ENCODE measurements at places on chromosomes 3 and 15.

DNA sequence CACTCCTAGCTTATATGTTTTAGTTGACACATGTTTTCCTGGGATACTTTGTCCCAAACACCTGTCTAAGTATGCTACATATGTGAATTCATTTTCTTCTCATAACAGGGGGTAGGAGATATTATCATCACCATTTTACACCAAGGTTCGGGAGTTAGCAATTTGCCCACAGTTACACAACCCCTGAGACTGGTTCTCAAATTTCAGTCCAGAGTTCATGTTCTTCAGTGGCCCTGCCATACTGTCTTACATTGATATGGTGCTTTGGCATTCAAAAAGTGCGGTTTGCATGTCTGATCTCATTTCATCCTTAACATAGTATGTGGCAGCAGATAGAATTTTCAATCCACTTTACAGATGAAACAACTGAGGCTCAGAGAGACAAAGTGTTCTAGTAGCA, 38.4 kb downstream of the ROBO2 start:
- no peak for DNase-seq

DNA sequence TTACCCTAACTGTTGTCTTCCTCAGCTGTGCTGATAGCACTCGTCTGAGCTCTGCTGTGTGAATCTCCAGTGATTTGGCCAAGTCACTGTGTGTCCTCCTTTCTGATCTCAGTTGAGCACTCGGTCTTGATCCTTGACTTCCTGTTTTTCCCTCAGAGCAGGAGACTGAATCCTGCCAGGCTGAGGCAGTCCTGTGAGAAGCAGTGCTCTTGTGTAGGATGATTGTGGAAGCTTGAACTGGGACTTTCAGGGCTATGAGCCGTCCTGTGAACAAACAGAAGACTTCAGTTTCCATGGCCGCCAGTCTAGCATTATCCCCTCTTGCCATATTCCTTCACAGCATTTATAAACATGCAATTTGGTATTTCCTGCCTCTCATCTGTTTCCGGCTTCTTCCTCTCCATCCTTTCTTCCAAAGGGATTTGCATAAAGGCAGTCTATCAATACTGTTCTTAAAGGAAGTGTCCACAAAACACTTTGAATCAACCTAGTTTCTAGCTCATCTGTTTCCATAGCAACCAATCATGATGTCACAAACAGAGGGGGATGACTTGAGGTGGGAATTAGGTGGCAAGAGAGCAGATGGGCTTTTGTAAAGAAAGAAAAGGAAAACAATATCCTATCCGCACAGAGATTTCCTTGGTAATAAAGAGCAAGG, 237.2 kb downstream of the AGBL1 start:
- no peak for DNase-seq

GRCh38 chr3:178851564-178851963, 220.0 kb downstream of the ZMAT3 start:
- DNase-seq, result no peak

DNA sequence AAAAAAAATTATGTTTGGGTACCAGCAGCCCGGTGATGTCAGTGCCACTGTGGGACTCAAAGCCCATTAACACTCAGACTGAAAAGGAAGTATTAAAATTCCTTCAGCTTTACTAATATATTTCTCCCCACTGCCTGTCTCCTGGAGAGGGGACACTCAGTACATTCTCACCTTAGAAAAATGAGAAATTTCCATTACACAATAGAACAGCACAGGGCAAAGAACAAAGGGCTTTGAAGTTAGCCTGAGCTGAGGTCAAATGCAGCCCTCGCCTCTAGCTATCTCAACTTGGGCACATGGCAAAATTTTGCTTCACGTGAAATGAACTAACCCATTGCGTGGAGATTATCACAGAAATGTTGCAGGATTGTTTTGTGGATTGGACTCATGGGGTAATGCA, 80.8 kb downstream of the RARB start:
- no peak for DNase-seq

DNA sequence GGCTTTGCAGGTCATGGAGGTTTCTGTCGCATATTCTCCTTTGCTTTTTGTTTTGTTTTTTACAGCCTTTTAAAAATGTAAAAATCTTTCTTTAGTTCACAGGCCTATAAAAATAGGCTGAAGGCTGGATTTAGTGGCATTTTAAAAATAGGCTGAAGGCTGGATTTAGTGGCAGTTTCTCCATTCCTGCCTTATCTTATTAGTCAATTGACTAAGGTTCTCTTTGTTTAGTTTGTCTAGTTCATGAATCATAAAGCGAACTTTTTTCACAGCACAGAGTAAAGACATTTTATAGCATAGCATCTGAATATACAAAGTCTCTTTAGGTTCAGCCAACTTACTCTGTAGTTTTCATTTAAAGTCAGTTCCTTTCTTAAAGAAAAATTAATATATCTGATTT, 31.4 kb downstream of the AP4E1 start:
- peak; percentile 40 for DNase-seq

- no peak for DNase-seq
Observed at GRCh38 chr3:123740391-123740822, 143.7 kb downstream of the MYLK start.

GRCh38 chr15:89629829-89630228, 25.4 kb downstream of the KIF7 start:
- no peak for DNase-seq

GRCh38 chr3:120200493-120201235, 84.4 kb downstream of the GPR156 start:
- no peak for DNase-seq

- DNase-seq, result no peak
Observed at GRCh38 chr3:76436894-76437293, 603.0 kb upstream of the ROBO2 start.

DNA sequence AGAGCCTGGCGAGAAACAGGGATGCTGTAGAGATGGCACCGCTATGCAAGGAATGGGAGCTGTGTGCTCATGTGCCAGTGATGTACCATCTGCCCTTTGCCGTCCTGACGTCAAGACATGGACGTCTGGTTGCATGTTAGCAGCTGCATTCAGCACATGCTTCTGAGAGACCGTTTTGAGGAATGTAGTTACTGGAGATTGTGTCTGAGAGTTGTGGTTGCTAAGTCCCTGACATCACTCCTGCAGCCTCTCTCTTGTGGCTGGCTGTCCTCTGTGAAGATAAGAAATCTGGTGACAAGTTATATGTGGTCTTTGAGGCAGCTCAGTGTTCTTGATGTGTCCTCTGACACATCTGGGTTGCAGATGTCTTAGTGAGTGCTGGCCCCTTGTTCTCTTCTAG, 165.1 kb downstream of the APBA2 start:
- DNase-seq, result no peak

DNA sequence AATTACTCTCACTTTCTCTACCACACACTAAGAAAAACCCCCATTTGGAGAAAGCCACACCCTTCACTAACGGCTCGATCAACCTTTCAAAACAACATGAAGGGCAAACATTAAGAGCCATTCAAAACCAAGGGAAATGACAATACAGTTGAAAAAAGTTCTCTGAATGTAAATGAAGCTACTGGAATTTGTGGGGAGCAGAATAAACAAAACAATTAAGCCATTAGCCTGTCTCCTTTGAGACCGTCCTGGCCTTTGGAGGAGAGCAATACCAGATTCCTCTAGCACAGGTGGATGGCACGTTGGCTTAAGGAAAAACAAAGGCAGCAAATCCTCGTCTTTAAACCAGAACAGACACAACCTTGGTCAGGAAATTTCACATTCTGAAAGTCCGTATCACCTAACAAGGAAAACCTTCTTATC, 18.7 kb downstream of the MYO1E start:
- no peak for DNase-seq

GRCh38 chr15:63042877-63043334, 359 bp downstream of the TPM1 start:
- DNase-seq, result no peak

GRCh38 chr15:62569460-62570404, 404.6 kb upstream of the C2CD4B start:
- peak; percentile 1 for DNase-seq

GRCh38 chr15:37929238-37929637, 5.2 kb upstream of the TMCO5A start:
- DNase-seq, result no peak

DNA sequence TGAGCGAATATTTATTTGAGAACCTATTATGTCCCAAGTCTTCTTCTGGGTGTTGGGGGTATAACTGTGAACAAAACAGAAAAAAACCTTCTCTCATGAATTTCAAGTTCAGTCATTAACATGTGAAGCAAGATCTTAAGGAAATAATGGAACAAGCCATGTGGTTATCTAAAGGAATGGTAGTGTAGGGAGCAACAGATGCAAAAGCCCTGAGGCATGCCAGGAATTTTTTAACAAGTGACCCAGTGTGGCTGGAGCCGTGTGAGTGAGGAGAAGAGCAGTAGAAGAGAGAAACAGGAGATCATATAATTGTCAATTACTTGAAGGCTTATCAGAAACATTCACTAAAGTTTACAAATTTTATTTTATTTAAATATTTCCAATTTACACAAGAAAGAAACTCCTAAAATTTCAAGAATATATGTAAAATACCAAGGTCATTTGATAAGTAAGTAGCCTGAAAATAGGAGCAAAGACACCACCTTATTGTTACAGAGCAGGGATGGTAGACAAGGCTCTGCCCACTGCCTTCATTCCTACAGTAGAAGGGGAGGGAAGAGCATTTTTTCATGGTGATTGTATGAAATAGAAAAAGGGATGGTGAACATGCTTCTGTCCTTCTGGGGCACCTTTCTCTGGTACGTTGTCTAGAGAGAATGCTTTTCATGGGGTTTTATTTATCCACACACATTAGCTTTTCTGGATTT, 345.1 kb downstream of the PLOD2 start:
- DNase-seq, result peak; percentile 55

DNA sequence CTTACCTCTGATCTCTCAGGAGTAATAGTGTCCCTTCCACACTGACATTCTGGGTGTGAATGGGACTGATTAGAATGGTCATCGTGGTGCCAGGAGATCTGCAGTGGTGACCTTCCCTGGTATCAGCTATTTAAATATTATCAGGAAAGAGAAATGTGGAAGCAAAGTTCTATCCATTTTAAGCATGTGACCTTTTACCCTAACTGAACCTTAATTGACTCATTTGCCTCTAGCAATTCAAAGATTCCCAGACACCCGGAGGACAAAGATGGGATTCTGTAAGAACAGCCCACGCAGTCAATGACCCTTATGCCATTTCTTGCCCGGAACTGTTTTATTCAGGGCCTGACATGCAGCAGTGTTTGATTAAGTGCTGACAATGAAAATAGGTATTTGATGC, 10.3 kb downstream of the LIPC start:
- DNase-seq, result peak; percentile 85

DNA sequence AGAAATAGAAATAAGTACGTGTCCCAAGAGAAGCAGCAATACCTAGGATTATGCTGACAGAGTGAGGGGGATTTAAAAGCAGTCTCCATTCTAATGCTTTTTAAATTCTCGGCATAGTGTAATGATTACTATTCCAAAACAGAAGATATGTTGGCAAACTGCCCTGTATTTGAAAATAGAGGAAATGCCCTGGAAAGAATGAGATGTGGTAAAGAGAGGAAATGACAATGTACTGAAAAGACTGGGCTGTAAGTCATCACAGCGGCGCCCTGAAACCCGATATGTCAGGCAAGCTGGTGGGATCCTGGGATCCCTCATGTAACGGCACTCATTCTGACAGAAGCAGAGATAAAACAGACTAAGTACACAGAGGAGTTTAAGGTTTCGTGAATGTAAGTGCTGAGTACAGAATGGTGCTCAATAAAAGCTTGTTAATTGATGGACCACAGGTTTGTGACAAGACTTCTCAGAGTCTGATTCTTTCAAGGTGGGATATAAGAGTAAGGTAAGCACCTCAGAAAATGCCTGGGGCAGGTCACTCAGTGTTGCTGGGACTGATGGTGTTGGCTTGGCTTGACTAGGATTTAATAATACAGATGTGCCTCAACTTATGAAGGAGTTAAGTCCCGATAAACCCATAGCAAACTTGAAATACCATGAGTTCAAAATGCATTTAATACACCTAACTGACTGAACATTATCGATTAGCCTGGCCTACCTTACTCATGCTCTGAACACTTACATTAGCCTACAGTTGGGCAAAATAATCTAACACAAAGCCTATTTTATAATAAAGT, 91.4 kb downstream of the NFKBIZ start:
- peak; percentile 86 for DNase-seq

- DNase-seq, result no peak
Observed at GRCh38 chr3:123105201-123106189, 38.7 kb downstream of the PDIA5 start.

DNA sequence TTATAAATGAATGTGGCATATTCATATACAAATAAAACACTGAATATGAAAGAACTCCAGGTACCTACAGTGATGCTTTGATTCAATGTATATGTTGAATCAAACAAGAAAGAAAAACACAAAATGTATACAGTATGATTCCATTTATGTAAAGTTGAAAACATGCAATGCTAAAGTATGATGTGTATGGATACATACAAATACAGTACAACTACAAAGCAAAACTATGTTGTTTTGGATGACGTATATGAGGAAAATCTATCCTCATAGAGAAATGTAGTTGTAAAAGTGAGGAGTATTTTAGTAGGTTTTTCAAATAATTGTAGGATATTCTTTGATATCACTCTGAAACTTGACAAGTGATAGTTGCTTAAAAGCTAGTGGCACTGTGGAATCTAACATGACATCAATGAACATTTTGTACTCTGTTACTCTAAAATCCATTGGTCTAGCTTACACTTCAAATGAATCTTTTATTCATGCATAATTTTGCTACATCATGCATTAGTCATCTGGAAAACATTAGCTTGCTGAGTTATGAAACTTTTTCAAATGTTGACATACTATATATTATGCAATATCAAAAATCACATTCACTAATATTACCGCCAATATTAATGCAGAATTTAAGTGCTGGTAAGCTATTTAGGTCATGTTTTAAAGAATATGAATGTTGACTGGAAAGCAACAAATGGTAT, 278.1 kb upstream of the CHRNA7 start:
- peak; percentile 37 for DNase-seq

DNA sequence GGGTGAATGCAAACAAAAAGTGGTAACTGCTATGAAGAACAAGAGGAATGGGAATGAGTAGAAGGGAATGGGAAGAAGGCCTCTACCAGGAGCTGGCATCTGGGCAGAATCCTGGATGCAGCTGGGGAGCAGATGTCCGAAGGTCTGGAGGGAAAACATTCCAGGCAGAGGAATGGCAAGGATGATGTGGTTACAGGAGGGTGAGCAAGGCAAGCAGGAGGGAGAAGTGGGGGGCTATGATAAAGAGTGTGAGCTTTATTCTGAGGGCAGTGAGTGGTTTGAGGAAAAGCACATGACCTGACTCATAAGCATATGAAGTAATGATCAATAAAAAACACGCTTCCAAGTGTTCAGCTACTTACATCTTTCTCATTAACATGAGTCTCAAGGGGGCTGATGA, 17.1 kb downstream of the SKIC8 start:
- no peak for DNase-seq

Measured in SK-MEL-5 (cell line).